ENCODE measurements at places on chromosomes 1 and 21. TPM values are rescaled to one million over a fixed set of nuclear protein-coding genes. Genes with fewer than 3 reads are reported as not detected.

DNA sequence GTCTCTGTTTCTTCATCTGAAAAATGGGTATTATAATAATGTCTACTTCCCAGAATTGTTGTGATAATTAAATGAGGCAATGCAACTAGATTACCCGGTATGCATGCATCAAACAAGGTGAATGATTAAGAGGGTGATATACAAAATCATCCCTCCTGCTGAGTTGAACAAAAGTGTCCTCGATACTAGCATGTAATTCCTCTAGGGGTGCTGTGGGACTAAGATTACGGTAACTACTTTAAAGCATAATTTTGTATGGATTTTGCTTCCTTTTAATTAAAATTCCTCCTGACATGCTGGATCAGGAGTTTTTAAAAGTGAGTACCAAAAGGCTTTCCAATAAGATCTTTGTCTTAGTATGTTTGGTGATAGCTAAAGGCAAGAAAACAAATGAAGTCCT lies 98.7 kb upstream of the PRMT6 start:
- no peak for DNase-seq

DNA sequence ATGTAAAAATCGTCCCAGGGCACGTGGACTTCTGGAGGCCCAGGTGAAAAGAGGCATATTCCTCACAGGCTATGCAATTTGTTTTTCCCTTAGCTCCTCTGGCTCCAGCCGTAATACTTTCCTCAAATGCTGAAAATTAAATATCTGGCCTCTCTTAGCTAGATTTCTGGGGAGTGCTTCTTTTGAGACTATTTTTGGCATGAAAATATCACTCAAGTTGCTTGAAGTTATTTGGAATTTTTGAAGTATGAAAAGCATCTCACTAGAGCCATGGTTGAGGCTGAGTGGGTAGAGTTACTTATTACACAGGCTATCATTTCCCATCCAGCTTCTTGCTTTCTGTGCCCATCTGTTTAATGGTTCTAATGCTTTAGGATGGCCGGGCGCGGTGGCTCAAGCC lies 59.7 kb downstream of the MYOM3 start:
- DNase-seq, result no peak

- no peak for DNase-seq
These were observed 43.2 kb upstream of the ADGRL2 start for GRCh38 chr1:81757398-81758020.

DNA sequence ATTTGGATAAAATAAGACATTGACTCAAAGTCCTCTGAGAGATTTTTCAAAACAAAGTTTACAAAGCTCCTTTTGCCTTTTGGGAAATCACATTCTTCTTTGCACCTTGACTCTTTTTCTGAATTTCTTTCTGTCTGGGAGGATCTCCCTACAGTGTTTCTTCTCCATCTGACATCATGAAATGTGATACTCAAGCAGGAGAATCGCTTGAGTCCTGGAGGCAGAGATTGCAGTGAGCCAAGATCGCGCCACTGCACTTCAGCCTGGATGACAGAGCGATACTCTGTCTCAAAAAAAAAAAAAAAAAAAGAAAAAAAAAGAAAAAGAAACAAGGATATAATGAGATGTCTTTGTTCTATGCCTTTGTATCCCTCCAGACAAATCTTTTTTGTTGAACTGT lies 13.3 kb upstream of the GRIK1 start:
- no peak for DNase-seq

DNA sequence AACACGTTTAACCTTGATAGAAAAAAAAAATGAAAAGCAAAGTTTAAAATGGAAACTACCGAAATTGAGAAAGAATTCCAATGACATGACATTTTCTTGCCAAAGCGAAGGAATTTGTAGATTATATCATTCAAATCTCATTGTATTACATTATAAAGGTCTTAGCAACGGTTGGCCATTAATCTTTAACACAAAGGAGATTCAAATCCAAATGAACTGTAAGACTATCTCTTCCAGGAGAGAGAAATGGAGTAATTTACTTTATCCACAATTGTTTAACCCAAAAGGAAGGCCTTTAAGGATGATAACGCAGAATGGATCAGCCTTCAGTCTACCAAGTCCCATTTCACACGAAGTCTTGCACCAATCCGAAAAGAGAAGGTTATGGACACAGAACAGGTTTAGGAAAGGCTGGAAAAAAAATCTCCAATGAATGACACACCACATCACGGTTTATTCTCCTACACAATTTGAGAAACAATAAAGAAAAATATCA lies 1.5 kb downstream of the ENAH start:
- peak; percentile 63 for DNase-seq

GRCh38 chr1:194273660-194274059 lies 1087.2 kb upstream of the B3GALT2 start:
- no peak for DNase-seq

GRCh38 chr21:44024887-44025353 lies 12.8 kb downstream of the TRAPPC10 start:
- DNase-seq, result peak; percentile 12

GRCh38 chr1:200909071-200909470 lies 14.4 kb downstream of the INAVA start:
- DNase-seq, result no peak

Gene NCMAP
- polyA plus RNA-seq, result 0.02 TPM

Gene ANKRD35
- 0.67 TPM for polyA plus RNA-seq

Gene PKLR
- 0.02 TPM for polyA plus RNA-seq

Gene VANGL2
- 7.4 TPM for polyA plus RNA-seq

Gene SLAMF1
- polyA plus RNA-seq, result not detected

Gene KANK4
- 2.9 TPM for polyA plus RNA-seq
